ENCODE measurements at places on chromosomes 6 and 20.

DNA sequence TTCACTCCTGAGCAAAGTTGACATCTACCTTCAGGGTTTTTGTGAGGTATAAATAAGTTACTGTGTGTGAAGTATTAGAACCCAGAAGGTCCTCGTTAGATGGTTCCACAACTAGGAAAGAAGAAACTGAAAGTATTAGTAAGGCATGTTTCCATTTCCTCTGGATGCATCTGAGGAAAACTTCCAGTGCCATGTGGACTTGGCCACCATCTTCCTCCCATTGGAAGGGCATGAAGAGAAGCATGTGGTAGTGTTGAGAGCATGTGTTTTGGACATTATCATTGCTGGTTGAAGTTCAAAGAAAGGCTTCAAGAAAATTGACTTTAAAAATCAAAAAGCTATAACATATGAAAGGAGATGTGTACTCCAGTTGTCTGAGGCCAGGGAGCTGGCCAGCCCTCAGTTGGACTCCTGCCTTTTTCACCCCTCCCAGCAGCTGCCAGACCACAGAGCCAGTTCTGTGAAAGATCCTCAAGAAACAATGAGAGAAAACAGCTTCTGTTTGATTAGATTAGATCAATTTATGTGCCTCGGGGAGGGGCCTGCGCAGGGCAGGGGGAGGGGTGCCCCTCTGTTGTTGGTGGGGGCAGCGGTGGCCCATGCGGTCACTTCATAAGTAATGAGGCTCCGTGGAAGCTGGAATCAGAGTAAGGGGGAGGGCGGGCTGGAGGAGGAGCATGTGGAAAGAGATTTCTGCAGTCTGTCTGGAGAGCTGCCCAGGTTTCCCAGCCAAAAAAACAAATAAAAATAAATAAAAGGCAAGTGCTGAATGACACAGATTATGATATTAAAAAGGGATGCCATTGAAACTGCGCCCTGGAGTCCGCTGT lies 154.0 kb downstream of the JARID2 start:
- H3K4me1 ChIP-seq, result peaks cover 72% of the 10 kb centered on the region
- H3K27ac ChIP-seq, result no peak overlapping the region
- H3K27me3 ChIP-seq, result no peaks in the 10 kb centered on the region
- no peak for DNase-seq
- no peak overlapping the region for H3K4me3 ChIP-seq

DNA sequence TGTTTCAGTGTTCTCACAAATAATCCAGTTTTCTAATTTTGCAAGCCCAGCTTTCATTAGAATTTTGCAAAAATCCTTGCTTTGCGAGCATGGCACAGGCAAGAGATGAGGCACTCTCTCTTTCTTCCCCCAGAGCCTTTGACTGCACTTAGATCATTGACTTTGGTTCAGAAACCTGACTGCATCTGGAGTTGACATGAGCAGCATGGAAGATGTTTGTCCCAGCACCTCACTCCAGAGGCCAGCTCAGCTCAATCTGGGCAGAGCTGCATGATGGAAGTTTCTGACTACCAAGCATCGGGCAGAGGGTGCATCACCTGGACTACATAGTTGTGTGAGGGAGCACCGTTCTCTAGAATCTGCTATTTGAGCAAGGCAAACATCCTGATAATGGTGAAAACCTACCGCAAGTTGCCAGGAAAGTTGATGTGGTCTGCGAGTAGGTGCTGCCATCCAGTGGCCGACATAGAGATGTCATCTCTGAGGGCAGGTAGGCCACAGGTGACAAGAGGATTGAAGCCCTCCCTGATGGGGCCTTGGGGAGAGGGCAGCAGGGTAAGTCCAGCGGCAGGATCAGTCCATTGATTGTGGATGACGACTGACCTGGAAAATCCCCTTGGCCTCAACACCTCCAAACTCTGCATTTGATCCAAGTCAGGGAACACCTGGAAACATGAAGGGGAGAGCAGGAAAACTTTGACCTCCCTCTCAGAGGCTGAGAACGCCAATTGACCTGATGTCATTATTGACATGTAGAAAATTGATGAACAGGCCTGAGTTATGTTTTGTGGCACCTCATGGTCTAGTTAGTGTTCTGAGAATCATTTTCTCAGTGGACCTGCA lies 3.8 kb upstream of the LPA start:
- DNase-seq, result no peak
- H3K27ac ChIP-seq, result no peak overlapping the region
- no peaks in the 10 kb centered on the region for H3K4me1 ChIP-seq

GRCh38 chr20:61044499-61044898 lies 207.6 kb upstream of the CDH4 start:
- DNase-seq, result no peak
- no peak overlapping the region for H3K4me3 ChIP-seq
- no peaks in the 10 kb centered on the region for H3K4me1 ChIP-seq
- H3K27ac ChIP-seq, result no peak overlapping the region
- no peaks in the 10 kb centered on the region for H3K27me3 ChIP-seq
- H3K36me3 ChIP-seq, result no peaks in the 10 kb centered on the region

- H3K4me3 ChIP-seq, result no peak overlapping the region
- no peaks in the 10 kb centered on the region for H3K4me1 ChIP-seq
- H3K27ac ChIP-seq, result no peak overlapping the region
- H3K27me3 ChIP-seq, result no peaks in the 10 kb centered on the region
- no peak for DNase-seq
- H3K36me3 ChIP-seq, result no peaks in the 10 kb centered on the region
These were observed 193.5 kb downstream of the SIM1 start for GRCh38 chr6:100271202-100271601.
